ENCODE measurements at places on chromosomes 16 and 17.

DNA sequence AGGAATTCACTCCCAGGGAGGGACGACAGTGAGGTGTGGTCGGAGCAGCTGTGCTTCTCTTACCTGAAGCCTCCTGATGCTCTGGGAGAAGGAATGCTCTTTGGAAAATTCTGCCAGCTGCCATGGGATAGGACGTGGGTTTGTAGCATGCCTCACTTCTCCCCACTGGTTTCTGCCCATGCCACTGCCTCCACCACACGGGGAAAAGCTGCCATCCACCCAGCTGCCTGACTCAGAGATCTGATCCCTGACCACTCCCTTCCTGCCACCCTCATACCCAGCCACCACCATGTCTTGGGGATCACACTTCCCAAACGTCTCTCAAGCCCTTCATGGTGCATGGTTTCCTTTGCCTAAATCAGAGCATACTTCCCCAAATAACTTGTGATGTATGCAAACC, 80.0 kb downstream of the CPPED1 start:
- DNase-seq: no peak

DNA sequence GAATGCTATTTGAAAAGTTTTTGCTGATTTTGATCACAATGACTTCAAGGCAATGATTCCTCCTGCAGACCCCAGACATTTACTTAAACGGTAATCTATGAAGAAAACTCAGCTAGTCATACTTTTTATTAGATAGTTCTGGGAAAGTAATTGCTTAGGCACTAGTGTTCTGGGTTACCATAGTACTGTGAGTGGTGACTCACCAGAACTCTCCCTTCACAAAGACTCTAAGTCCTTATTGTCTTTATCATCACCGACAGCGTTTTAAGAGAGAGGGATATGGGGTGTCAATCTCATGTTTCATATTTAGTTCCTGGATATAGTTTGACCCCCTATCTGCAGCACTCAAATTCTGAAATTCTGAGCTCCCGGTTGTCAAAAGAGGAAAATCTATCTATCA, 43.0 kb upstream of the CDH8 start:
- DNase-seq: no peak

- DNase-seq: no peak
Measured at GRCh38 chr16:17654142-17654541, 183.4 kb upstream of the XYLT1 start.

DNA sequence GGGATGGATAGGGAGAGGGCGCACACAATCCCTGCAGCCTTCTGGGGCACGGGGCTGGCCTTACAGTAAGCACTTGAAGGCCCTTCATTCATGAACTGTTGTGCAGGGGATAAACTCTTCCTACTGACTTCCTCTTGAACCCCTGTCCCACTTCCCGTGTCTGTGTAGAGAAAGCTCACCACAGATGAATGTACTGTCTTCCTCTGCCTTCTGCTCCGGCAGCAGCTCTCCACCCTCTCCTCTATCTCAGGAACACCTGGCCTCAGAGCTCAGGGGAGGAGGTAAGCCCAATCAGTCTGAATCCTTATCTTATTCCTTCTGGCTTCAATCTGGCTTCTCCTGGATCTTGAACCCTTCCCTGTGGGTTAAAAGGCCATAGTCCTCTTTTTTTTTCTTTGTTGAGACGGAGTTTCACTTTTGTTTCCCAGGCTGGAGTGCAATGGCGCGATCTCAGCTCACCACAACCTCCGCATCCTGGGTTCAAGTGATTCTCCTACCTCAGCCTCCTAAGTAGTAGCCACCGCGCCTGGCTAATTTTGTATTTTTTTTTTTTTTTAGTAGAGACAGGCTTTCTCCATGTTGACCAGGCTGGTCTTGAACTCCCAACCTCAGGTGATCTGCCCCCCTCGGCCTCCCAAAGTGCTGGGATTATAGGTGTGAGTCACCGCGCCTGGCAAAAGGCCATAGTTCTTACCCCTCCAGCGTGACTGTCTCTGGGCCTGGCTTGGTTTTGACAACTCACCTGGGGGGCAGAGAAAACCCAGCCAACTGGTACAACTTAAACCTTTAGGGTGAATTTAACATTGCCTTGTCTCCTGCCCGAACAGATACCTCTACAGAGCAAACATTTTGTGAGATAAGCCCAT, 7.2 kb upstream of the SLC52A1 start:
- DNase-seq: peak; percentile 73

DNA sequence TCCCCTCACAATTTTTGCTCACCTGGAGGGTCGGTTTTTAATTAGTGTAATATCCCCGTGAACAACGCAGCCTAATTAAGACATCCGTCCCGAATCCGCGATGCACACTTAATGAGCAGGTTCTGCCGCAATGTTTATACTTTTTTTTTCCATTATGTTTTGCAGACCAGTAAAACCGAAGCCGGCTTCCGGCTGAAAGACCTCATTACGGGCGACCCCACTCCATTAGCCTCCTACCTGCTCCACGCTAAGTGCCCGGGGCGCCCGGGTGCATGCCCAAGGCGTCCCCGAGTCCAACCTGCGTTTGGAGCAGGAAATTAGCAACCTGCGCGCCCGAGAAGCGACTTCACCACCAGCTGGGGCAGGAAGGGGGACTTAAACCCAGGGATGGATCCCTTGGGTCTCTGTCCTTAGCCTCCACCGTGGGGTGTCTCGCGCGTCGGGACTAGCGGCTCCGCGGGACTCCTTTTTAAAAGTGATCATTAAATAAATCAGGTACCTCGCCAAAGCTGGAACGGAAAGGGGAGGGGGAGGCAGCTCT, 1.7 kb downstream of the RBFOX3 start:
- DNase-seq: no peak

DNA sequence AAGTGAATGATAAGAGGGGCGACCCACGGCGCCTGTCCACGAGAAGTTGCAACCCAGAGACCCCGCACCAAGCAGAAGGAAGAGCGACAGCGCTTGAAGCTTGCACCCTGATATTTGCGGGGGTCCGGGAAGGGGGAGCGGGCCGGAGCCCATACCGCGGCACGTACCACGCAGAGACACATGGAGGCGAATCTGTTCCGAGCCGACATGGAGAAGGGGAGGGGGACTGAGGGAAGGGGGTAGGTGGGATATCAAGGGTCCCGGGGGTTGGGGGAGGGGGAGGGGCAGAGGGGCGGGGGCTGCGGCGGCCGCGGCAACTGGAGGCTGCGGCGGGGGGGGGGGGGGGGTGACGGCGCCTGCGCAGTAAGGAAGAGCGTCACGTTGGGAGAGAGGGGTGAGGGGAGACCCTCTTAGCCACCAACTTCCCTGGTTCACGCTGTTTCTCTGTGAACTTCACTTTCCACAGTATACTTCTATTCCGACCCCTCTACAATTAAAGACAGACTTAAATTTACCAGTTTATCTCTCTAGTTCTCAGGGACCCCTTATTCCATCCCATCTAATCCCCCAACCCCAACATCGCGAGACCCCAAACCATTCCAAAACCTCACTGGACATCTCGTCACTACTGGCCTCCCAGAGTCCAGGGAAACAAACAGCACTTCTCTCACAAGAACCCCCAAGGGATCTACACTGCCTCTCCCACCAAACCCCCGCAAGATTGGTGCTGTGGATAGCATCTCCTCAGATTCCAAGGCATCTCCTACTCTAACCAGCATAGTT, 8.0 kb downstream of the DLG4 start:
- no peak for DNase-seq

DNA sequence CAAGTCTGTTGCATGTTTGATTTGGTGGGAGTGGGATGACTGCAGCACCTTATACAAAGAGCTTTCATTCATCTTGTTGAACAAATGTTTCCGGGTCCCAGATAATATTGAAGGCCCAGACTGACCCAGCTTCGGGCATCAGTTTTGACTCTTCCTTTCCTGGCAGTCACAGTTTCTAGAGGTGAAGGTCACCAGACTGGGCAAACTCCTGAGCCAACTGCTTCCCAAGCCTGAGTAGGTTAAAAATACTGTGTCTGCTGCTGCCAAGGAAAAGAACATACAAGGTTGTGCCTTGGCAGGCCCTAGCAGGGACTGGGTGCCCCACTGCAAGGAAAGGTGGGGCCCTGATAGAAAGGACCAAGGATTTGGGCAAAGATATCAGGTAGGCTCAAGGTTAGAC, 4.5 kb downstream of the BCKDK start:
- no peak for DNase-seq

DNA sequence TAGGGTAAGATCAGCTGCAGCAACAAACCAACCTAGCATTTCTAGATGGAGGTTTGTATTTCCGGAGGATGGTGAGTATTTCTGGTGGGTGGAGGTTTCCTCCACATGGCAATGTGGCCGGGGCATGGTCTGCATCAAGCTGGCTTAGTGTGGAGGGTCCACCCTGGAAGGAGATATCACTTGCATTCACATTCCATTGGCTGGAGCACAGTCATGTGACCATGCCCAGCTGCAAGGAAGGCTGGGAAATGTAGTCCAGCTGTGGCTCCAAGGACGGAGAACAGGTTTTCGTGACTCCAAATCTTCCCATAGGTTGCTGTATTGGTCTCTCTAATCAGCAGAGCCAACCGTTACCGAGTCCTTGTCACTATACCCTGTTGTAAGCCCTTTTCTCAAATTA, 68.7 kb downstream of the RAI1 start:
- peak; percentile 22 for DNase-seq

GRCh38 chr16:66245072-66245471, 121.4 kb upstream of the CDH5 start:
- DNase-seq: no peak

DNA sequence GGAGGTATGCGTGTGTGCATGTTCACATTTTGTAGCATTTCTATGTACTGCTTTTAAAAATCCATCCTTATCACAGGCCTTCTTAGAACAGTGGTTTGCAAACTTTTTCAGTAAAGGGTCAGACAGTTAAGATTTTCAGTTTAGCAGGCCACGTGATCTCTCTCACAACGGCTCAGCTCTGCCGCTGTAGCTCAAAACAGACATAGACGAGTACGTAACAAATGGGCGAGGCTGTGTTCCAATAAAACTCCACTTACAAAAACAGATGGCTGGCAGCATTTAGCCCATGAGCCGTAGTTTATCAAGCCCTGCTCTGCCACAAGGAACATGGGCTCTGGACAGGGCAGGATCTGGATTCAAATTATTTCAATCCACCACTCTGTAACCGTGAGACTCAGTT, 141.8 kb downstream of the XYLT1 start:
- DNase-seq: no peak

DNA sequence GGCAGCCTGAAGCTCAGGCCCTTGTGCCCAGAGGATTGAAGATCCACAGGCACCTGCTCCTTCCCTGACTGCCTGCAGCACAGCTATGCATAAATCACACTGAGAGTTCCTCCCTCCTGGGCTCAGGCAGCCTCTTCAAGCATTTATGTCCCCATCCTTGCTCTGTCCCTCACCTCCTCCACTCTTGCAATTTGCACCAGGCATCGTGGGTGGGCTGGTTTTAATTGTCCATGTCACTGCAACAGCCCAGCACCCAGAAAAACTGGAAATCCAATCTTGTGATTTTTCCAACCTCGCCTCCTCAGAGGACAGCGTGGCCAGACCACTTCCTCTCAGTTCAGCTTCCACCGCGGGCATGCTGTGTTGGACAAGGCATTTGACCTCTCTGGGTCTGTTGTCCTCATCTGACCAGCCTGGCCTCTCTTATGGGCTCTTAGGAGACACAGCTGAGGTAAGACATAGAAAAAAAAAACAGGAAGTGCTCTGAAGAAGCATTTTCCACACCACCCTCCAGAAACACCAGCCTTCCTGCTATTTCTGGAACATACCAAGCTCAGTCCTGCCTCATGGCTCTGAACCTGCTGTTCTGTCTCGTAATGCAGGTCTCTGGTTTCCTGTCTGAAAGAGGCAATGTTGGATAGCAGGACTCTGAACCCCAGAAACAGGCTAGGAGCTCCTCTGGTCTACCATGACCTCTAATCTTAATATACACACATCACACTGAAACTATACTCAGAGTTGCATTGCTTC, 8.3 kb downstream of the TMEM114 start:
- peak; percentile 66 for DNase-seq

- no peak for DNase-seq
Measured at GRCh38 chr16:22174642-22175041, 12.3 kb downstream of the SDR42E2 start.

- DNase-seq: no peak
Measured at GRCh38 chr16:86270696-86271095, 239.6 kb upstream of the FOXF1 start.

DNA sequence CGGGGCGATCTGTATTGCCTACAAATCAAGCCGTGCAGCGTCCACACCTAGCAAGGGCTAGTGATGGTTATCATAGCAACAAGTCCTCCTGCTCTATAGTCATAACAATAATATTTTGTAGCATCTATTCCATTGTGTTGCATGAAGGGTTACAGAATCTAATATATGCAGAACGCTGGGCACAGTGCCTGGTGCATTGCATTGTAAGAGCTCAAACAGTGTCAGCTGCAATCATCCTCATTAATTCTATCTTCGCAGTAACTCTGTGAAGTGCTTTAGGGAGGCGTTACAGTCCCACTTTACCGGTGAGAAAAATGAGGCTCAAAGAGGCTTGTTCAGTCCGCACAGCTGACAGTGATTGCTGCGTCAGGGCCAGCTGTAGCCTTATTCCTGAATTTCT, 149.4 kb downstream of the RBFOX1 start:
- no peak for DNase-seq

DNA sequence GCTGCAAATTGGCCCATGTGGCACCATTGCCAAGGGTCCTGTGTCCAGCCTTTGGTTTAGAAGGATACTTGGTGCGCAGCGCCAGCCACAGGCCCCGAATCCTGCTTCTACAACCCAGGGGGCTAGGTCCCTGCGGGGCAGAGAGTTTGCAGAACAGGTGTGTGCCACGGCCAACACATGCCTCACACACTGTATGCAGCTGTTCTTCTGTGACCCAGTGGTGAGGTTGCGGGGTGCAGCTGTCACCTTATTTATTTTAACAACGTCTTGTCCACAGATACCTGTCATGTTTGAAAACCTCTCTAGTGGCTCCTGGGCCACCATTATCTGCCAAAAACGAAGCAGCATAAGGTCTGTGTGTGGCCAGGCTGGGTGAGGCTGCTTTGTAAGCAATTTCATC, 11.6 kb downstream of the CBFA2T3 start:
- DNase-seq: no peak

- no peak for DNase-seq
Measured at GRCh38 chr16:9096416-9096952, 5.0 kb downstream of the HAPSTR1 start.

DNA sequence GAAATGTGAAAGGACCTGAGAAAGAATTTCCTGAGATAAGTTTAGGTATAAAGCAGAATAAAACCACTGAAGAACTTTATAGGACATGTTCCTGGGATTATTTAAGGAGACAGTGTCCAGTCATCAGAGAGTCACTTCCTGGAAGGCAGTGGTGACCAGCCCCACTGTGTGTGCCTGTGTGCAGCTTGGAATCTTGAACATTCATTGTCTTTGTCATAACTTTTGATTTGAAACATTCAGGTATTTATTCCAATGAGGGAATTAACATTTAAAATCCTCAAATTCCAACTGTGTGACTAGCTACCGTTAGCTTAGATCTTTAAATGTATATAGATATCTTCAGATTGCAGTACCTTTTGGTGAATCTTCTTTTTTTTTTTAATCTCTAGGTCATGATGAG, 61.7 kb upstream of the MRC2 start:
- DNase-seq: no peak

DNA sequence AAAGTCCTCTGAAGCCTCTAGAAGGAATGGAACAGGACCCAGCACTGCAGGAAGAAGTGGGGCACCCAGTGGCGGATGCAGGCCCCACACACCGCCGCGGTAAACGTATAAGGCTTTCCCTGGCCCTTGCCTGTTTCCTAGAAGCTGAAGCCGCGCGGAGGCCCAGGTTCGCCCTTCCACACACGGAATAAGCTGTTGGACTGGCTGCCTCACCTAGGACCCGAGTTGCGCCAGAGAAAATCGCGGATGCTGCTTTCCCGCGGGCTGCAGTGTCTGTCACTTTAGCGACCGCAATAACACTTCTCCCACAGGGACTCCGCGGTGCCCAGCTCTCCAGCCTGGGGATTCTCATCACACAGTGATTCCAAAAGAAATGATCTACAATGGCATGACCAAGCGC, 1736.9 kb downstream of the TP53TG3F start:
- DNase-seq: no peak
